ENCODE measurements at places on chromosomes 12 and 14. TPM values are rescaled to one million over a fixed set of nuclear protein-coding genes. Genes with fewer than 3 reads are reported as not detected.

The SLC4A8 gene
- 1.9 TPM for total RNA-seq

The SCN8A gene
- 0.82 TPM for total RNA-seq

The DPPA3 gene
- not detected for total RNA-seq

The KRT71 gene
- not detected for total RNA-seq

GRCh38 chr12:46367351-46368029, 5.1 kb downstream of the SLC38A2 start:
- peaks cover 34% of the 10 kb centered on the region for H3K36me3 ChIP-seq
- H3K27me3 ChIP-seq: no peaks in the 10 kb centered on the region
- no peaks in the 10 kb centered on the region for H3K4me1 ChIP-seq

DNA sequence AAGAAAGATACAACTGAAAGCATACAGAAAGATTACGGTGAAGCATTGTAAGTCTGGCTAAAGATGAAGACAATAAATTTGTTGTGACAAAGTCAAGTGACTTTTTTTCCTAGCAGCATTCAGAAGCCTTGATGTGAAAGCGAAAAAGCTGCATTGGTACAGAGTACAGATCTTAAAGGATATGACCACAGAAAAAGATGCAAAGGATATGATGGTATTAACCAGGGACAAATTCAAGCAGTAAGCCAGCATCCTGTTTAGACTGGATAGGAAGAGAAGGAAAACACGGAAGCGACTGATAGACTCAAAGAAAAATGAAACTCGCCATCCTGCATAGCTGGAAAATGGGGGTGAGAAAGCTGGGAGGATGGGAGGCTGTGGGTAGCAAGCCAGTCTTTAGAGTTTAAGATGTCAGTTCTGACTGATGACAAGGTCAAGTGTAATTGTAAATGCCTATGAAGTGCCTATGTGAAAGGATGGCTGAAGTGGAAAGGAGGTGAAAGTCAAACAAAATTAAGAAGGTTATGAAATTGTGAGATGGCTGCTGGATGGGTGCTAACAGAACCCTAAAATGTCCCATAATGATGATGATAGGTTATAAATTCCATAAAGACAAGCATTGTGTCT, 92.4 kb downstream of the PHLDA1 start:
- no peaks in the 10 kb centered on the region for H3K36me3 ChIP-seq
- no peak overlapping the region for H3K27ac ChIP-seq
- no peak for DNase-seq

GRCh38 chr12:11763760-11764520, 114.5 kb downstream of the ETV6 start:
- no peak for DNase-seq
- H3K4me1 ChIP-seq: no peaks in the 10 kb centered on the region
- H3K27ac ChIP-seq: peak overlapping the region; percentile 92

DNA sequence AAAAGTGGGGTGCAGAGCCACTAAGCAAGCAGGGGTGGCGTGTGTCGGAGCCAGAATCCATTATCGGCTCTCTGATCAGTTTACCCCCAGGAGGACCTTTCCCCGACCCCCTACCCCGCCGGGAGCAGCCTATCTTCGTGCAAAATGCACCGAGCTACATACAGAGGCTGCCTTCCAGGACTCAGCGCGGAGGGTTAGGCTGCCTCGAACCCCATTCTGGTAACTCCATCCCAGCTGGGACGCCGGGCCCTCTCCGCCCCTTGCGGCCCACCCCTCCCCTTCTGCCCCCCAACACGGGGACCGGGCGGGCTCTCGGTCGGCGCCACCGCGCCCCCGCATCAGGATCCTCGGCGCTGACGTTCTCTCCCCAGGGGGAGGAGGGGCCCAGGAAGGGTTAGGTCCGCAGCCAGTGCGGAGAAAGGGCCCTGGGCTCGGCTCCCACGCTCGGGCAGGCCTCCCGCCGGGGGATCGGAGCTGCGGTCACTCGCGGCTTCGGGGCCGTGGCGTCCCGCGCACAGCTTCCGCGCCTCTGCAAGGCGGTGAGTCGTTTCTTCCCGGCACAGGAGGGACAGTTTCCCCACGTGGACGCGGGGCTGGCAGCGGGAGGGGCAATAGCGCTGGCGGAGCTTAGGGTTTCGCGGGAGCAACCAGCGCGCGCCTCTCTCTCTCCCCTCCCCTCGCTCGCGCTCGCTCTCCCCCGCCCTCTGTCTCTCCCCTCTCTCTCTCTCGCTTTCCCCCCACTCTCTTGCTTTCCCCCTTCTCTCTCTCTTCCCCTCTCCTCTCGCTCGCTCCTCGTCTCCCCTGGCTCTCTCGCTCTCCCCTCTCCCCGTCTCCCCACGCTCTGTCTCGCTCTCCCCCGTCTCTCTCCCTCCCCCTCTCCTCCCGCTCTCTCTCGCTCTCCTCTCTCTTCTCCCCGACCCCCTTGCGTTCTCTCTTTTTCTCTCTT, 12.5 kb upstream of the MAP3K9 start:
- no peaks in the 10 kb centered on the region for H3K27me3 ChIP-seq
- H3K4me1 ChIP-seq: peaks cover 23% of the 10 kb centered on the region
- H3K27ac ChIP-seq: peak overlapping the region; percentile 36
- peak overlapping the region; percentile 59 for H3K4me3 ChIP-seq
- peak; percentile 76 for DNase-seq

GRCh38 chr12:116370004-116370404, 92.5 kb upstream of the MED13L start:
- no peak overlapping the region for H3K4me3 ChIP-seq
- no peak for DNase-seq
- no peaks in the 10 kb centered on the region for H3K36me3 ChIP-seq
- peaks cover 8% of the 10 kb centered on the region for H3K4me1 ChIP-seq

Measured in sigmoid colon (tissue), 7 donors.